Left lung (tissue), 14 donors: ENCODE measurements at places on chromosomes 4 and X. TPM values are rescaled to one million over a fixed set of nuclear protein-coding genes. Genes with fewer than 3 reads are reported as not detected.

DNA sequence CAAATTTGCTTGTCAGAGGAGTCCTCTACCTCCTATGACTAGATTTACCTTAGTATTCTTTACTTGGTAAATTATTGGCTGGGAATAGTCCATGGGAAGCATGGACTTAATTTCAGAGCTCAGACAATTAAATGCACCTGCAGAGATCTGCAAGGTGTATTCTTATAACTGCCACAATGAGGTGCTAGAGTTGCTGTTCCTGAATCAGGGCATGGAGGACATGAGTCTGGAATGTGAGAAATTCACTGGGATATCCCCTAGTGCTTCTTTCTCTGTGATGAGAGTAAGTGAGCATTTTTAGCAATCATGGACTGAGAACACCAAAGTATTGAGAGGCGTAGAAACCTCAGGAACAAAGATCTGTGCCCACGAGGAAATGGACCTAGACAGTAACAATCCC is 32.9 kb upstream of the GRID2 start:
- DNase-seq: no peak

DNA sequence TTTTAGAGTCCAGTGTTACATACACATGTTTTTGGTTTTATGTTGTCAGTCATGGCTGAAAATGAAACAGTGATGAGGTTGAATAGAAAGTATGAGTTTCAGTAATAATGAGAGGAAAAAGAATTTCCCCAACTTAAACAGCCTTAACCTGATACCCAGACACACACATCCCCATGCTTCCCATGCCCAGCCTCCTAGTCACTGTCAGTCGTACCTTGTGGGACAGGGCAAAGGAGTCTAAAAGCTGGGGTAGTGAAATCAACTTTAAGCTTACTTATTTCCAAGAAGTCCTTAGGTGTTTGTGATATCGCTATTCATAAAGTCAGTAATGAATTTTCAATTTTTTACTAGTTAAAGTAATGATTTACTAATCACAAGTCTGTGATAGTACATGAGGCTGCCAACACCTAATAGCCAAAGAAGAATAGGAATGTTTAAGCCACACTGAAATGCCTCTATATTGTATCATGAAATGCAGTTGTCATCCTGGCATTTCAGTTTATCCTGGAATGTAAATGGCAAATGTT is 24.3 kb upstream of the GPR34 start:
- no peak for DNase-seq

Gene GLUD2
- total RNA-seq: 4.0 TPM

GRCh38 chr4:185213877-185214276 is 4.5 kb downstream of the SNX25 start:
- DNase-seq: no peak

GRCh38 chr4:20074450-20074849 is 177.3 kb upstream of the SLIT2 start:
- DNase-seq: no peak

GRCh38 chr4:140523370-140523856 is 555 bp upstream of the ELMOD2 start:
- no peak for DNase-seq

DNA sequence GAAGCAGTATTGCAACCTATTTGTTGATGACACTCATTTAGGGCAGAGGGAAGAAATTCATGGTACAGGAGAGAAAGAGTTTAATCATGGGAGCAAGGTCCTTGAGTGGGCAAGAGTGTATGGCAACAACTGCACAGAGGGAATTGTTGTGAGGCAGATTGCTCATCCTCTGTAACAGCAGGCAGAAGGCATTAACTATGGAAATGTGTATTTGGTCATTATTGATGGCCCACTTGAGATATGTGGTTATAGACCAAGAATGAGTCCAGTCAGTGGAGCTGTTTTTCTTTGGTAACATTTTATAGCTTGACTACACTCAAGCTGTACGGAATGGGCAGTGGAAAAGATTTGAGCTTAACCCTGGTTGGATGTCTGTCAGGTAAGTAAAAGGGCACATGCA is 15.9 kb downstream of the PLRG1 start:
- DNase-seq: no peak

DNA sequence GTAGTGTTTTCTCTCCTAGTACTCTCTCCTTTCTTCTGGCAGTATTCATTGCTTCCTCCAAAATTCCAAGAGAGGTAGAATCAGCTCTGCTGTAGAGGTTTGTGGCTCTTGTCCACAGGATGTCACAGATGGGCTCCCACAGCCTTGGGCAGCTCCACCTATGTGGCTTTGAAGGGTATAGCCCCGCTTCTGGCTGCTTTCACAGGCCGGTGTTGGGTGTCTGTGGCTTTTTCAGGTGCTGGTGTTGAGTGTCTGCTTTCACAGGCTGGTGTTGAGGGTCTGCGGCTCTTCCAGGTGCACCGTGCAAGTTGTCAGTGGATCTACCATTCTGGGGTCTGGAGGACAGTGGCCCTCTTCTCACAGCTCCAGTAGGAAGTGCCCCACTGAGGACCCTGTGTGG is 7.9 kb upstream of the AADAT start:
- DNase-seq: no peak

GRCh38 chr4:47561331-47561730 is 76.3 kb downstream of the ATP10D start:
- DNase-seq: no peak

Gene C1QTNF7
- 2.1 TPM for total RNA-seq

- DNase-seq: no peak
Observed at GRCh38 chr4:5033281-5033841, 14.1 kb upstream of the CYTL1 start.

Gene PROM1
- not detected for total RNA-seq

GRCh38 chr4:40241941-40242340 is 45.1 kb downstream of the RHOH start:
- no peak for DNase-seq

Gene CYP4V2
- 27.8 TPM for total RNA-seq

DNA sequence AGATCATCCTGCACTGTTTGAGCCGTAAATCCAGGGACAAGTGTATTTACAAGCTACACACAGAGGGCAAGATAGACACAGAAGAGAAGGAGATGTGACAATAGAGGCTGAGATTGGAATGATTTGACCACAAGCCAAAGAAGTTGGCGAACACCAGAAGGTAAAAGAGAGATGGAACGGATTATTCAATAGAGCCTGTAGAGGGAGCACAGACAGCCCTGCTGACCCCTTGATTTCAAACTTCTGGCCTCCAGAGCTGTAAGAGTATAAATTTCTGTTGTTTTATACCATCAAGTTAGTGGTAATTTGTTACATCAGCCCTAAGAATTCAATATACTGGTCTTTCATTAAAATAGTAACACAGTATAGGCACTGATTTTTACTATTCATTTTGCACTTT is 447.8 kb downstream of the FAT4 start:
- no peak for DNase-seq

GRCh38 chr4:120617171-120617570 is 305.4 kb downstream of the PRDM5 start:
- DNase-seq: no peak

Gene ZCCHC13
- not detected for total RNA-seq

Gene GBA3
- total RNA-seq: not detected

DNA sequence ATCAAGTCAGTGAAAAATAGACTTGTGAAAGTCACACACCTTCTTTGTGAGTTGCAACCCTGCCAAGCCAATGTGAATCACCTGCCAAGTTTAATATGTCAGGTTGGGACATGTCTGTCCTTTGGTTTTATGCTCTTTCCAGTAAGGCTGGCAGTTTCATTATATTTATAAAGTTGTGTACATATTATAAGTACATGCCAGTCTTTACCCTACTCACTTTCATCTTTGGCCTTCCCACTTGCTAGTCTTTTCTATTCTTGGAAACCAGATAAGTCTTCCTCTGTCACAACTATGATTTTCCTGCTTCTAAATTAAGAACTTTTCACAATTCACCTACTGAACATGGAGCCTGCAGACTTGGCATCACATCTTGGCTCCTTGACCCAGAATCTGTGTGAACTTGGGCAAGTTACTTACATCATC is 680.7 kb upstream of the BOD1L1 start:
- DNase-seq: no peak
